ENCODE measurements at places on chromosomes 5 and 9.

- no peak for DNase-seq
Observed at GRCh38 chr9:102434545-102434944, 560.6 kb upstream of the CYLC2 start.

DNA sequence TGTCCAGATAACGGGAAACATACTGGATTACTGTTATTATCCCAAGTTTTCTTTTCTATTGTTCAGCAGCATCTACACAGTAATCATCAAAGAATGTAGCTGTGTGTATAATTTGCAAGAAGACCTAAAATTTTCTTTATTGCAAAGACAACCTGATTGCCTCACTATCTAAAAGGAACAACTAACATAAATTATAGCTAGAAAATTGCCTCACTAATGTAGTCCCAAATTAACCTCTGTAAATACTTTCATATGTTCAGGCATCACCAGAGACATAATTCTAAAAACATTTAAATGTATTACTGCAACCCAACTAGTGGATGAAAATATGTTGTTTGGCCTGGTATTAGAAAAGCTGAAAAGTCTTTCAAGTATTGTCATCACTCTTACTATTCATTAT lies 275.4 kb downstream of the CDH12 start:
- DNase-seq, result no peak

DNA sequence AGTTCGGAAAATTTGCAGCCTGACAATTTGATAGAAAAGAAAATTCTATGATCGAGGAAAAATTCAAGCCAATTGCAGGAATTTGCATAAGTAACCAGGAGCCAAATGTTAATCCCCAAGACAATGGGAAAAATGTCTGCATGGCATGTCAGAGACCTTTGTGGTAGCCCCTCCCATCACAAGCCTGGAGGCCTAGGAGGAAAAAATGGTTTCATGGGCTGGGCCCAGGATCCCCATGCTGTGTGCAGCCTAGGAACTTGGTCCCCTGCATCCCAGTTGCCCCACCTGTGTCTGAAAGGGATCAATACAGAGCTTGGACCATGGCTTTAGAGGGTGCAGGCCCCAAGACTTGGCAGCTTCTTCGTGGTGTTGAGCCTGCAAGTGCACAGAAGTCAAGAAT lies 1847.9 kb upstream of the ACO1 start:
- DNase-seq, result no peak

DNA sequence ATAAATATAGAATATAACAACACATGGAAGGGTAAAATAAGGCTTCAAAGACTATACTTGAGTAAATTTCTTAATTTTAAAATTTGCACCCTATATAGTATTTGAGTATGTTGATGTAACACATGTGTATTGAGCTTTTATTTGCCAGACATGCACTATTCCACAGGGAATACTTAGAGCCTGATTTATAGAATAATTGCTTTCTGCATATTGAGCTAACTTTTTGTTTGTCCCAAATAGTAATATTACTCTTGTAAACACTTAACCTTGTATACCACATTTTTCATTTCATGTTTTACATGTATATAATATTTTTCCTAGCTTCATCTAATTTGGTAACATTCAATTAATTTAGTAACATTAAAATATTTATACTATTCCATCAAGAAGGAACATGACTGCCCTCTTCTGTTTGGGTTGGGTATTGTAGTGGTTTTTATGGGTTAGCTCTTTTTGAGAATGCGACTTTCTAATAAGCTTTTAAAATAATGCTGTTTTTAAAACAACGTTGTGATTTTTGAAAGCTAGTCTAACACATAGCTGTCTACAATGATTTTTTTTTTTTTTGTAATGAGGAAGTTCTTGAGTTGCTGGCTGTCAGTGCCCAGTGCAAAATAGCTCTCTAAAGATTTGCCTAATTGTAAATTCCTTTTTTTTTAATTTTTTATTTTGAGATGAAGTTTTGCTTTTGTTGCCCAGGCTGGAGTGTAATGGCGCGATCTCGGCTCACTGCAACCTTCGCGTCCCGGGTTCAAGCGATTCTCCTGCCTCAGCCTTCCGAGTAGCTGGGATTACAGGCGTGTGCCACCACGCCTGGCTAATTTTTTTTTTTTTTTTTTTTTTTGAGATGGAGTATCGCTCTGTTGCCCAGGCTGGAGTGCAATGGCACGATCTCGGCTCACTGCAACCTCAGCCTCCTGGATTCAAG lies 4.8 kb downstream of the SUB1 start:
- no peak for DNase-seq

DNA sequence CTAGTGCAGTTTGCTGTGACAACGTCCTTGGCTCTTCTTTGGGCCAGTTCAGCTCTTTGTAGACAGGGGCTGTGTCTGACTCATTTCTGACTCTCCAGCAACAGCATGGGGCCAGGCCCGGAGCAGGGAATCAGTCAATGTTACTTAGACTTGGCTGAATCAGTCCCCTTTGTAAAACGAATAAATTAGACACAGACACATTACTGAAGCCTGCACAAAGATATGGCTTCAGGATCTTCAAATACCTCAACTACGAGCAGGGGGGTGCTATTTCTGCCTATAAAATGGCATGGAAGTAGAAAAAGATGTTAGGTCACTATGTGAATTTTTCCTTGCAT lies 204.7 kb downstream of the TTLL11 start:
- no peak for DNase-seq

DNA sequence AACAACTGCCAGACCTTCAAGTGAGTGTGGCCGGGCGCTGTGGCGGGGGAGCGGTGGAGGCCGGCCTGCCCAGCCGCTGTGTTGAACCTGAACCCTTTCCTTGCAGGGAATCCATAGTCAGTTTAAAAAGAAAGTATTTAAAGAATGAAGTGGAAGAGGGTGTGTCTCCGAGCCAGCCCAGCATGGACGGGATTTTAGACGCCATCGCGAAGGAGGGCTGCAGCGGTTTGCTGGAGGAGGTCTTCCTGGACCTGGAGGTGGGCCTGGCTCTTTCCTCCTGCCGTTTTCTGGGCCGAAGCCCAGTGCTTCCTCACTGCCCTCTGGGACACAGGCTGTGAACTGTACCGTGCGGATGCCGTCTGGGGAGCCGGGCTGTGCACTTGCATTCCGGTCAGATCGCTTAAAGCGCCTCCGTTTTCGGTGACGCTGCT lies 19.1 kb downstream of the EXOC3 start:
- DNase-seq, result no peak

GRCh38 chr5:113110117-113110516 lies 133.5 kb downstream of the DCP2 start:
- DNase-seq, result no peak

- no peak for DNase-seq
Observed at GRCh38 chr5:157214415-157214814, 33.8 kb downstream of the ITK start.

- no peak for DNase-seq
Observed at GRCh38 chr5:71651579-71651978, 64.4 kb downstream of the MCCC2 start.
